ENCODE measurements at places on chromosomes 1 and 21.

DNA sequence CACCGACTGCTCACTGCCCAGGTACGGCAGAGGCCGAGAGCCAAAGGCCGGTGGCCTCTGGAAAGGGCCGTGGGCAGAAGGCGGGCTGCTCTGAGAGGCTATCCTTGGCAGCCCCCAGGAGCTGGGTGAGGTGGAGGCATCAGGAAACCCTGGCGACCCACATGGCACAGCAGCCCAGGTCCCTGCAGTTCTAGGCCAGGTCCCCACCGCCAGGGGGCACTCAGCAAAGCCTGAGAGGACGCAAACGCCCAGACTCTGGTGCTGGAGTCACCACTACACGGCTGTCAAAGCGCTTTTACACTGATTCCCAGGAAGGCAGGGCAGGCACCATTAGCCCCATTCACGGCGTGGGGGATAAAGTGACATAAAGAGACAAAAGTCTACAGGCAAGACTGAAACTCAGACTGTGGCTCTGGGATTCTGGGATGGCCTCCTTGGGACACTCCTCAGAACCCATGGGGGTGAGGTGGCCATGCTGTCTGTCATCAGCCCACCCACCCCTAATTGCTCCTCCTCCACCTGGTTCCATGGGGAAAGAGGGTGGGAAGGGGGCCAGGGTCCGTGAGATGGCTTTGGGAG is 4.9 kb downstream of the PLEKHG5 start:
- peak; percentile 86 for DNase-seq

GRCh38 chr1:93328809-93329760 is 16.6 kb upstream of the DR1 start:
- DNase-seq = no peak

- no peak for DNase-seq
These were observed 26.5 kb upstream of the POU2F1 start for GRCh38 chr1:167194182-167194581.

GRCh38 chr21:45549626-45550463 is 7.6 kb upstream of the SLC19A1 start:
- DNase-seq = no peak

DNA sequence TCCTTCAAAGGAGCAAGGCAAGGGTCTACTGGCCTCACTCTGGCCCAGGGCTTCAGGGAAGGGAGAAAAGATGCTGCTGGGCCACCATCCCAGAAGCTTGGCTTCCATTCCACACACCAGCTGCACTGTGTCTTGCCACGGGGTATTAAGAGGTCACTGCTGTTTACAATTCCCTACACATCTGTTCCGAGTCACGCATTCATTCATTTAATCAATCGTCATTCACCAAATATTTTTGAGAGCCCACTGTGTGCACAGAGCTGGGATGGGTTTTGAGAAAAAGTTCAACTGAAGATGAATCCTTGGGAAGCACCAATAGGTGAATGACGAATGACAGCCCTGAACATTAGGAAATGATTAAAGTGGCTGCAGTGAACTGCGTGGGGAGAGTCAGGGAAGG is 101.7 kb downstream of the NAV1 start:
- DNase-seq = peak; percentile 75

- DNase-seq = no peak
These were observed 511.6 kb downstream of the KIF26B start for GRCh38 chr1:245666412-245666811.

DNA sequence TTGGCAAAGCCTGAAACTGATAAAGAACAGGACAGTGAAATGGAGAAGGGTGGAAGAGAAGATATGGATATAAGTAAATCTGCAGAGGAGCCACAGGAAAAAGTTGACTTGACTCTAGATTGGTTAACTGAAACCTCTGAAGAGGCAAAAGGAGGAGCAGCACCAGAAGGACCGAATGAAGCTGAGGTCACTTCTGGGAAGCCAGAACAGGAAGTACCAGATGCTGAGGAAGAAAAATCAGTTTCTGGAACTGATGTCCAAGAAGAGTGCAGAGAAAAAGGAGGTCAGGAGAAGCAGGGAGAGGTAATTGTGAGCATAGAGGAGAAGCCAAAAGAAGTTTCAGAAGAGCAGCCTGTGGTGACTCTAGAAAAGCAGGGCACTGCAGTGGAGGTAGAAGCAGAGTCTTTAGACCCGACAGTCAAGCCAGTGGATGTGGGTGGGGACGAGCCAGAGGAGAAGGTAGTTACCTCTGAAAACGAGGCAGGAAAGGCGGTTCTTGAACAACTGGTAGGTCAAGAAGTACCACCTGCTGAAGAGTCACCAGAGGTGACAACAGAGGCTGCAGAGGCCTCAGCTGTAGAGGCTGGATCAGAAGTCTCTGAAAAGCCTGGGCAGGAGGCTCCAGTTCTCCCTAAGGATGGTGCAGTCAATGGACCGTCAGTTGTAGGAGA is 16.3 kb downstream of the CCDC17 start:
- no peak for DNase-seq

- DNase-seq = no peak
These were observed 18.5 kb upstream of the SLC25A34 start for GRCh38 chr1:15717418-15718125.

GRCh38 chr1:174174461-174175329 is 15.4 kb downstream of the RABGAP1L start:
- DNase-seq = no peak

GRCh38 chr21:34959607-34960006 is 89.5 kb downstream of the RUNX1 start:
- DNase-seq = no peak

DNA sequence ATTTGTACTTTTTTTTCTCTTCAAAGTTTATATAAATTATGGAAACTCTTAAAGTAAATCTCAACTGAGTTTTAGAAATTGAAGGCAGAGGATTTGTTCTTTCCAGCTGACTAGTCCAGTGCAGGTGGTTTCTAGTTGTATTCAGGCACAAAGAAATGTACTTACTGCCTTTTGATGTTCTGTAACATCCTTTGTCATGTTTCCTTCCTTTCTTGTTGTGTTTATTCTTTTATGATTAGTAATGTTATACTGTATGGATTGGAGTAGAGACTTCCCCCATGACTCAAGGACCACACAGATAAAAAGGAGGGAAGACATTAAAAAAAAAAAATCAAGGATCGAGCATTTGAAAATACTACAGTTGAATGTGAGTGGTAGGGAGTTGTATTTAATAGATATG is 8.0 kb downstream of the HIPK1 start:
- no peak for DNase-seq

DNA sequence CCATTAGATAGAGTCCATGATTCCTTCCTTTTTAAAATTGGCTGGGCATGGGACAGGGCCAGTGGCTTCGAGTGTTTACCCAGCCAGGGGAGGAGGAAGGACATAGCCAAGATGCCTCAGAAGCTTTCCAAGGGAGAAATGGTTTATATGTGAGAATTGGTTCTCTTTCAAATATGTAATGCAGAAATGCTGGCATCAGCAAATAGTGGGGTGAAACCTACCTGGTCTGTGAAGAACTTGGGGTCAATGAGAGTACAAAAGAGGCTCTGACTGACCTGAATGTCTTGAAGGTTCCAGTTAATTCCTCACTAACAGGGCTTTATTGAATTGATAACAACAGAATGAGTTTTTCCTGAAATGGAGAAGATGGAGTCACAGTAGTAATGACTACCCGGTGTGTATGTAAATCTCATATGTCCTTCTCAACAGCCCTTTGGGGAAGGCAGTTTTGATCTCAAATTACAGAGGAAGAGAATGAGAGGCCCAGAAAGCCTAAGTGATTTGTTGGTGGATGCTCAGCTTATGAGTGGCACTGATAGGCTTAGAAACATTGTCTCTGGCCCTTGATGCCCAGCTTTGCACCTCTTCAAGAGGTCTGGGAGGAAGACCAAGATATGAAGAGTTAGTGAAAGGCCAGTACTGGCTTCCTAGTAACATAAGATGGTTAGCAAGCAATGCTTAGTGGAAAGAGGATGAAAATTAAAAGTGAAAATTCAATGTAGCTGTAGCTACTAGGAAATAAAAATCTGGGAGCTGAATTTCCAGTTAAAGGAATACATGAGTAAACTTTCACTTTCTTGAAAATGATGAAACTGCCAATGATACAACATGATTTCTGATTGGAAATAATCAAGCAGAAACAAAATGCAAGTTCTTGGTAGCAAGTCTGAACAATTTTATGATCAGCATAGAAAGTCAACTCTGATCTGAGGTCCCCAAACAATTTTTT is 2.7 kb downstream of the ATF3 start:
- DNase-seq = no peak

- no peak for DNase-seq
These were observed 58.7 kb upstream of the PTGS2 start for GRCh38 chr1:186738926-186739325.

GRCh38 chr21:27129694-27130093 is 162.8 kb upstream of the ADAMTS5 start:
- no peak for DNase-seq

DNA sequence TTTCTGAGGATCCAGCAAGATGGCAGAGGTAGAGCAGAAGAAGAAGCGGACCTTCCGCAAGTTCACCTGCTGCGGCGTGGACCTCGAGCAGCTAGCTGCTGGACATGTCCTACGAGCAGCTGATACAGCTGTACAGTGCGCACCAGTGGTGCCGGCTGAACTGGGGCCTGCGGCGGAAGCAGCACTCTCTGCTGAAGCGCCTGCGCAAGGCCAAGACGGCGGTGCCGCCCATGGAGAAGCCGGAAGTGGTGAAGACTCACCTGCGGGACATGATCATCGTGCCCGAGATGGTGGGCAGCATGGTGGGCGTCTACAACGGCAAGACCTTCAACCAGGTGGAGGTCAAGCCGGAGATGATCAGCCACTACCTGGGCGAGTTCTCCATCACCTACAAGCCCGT is 125.8 kb downstream of the LRIG2 start:
- DNase-seq = peak; percentile 52

DNA sequence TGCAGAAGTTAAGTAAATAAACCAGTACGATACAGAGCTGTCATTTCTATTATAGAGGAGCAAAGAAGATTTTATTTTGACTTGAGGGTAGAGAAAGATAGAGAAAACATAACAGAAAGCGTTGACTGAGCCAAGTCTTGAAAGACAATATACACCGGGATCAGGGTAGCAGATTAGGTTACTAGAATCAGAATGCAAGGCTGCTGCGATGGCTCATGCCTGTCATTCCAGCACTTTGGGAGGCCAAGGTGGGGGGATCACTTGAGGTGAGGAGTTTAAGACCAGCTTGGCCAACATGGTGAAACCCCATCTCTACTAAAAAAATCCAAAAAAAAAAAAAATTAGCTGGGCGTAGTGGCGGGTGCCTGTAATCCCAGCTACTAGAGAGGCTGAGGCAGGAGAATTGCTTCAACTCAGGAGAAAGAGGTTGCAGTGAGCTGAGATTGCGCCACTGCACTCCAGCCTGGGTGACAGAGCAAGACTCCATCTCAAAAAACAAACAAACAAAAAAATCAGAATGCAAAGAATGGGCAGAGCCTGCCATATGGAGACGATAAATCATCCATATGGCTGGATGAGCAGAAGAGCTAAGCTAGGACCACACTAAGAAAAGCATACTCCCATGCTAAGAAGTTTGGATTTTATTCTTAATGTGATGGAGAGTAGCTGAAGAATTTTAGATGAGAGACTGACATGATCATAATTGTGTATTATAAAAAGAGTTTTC is 9.9 kb upstream of the ABCD3 start:
- DNase-seq = no peak

DNA sequence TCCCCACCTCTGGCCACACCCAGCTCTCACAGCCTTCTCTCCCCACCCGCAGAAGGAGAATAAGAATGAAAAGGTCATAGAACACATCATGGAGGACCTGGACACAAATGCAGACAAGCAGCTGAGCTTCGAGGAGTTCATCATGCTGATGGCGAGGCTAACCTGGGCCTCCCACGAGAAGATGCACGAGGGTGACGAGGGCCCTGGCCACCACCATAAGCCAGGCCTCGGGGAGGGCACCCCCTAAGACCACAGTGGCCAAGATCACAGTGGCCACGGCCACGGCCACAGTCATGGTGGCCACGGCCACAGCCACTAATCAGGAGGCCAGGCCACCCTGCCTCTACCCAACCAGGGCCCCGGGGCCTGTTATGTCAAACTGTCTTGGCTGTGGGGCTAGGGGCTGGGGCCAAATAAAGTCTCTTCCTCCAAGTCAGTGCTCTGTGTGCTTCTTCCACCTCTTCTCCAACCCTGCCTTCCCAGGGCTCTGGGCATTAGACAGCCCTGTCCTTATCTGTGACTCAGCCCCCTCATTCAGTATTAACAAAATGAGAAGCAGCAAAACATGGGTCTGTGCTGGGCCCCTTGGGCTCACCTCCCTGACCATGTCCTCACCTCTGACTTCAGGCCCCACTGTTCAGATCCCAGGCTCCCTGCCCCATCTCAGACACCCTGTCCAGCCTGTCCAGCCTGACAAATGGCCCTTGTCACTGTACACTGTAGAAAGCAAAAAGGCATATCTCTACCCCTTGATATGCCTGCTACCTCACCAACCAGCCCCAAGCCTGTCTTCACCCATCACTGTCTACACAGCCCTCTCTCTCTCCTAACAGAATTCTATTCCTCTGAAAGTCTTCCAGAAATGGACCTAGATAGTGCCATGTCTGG is 3.2 kb downstream of the S100A9 start:
- DNase-seq = no peak

DNA sequence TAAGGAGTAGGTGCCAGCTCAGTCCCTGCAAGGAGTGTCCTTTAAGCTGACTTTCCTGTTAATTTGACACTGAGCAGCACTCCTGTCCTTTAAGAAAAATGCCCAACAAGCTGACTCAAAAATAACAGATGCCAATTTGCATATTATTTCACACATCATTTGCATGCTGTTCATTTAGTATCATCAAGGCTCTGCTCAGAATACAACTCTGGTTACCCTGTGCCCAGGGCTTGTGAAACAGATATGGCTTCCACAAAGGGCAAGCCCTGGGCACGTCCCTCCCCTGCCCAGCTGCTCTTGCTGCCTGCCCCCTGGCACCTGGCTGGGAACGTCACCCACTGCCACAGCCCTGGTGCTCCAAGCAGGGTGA is 10.3 kb downstream of the KCNN3 start:
- no peak for DNase-seq

- DNase-seq = no peak
These were observed 66.8 kb downstream of the SERINC2 start for GRCh38 chr1:31479811-31480210.

DNA sequence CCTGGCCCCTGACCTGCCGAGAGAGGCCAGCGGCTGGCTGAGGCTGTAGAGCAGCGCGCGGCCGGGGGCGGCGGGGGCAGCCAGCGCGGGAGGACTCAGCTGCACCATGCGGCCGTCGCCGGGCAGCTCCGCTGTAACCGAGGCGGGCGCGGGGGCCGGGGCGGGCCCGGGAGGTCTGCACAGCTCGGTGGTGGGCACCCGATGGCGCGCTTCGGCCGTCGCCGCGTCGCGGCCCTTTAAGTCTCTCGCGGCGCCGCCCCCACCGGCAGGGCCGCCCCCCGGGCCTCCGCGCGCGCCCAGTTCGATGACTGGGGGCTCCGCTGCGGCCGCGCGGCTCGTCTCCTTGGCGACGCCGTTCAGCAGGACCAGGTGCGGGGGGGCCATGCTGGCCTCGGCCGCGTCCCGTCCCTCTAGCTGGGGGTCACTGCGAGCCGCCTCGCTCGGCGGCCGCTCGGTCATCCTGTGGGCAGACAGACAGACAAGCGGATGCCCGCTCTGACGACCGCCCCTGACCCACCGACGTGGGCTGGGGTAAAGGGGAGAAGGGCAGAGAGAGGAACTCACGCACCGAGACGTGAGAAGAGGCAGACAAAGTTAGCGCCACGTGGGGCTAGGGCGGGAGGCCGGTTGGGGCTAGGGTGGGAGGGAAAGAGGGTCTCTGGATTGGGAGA is 6.5 kb downstream of the TAL1 start:
- no peak for DNase-seq
